ENCODE measurements at places on chromosomes 5 and 9. TPM values are rescaled to one million over a fixed set of nuclear protein-coding genes. Genes with fewer than 3 reads are reported as not detected.

SHISAL2B gene
- total RNA-seq, result not detected

GMCL2 gene
- not detected for total RNA-seq

CMYA5 gene
- total RNA-seq, result 0.27 TPM

ZNG1A gene
- total RNA-seq, result 22.0 TPM

SLC45A2 gene
- total RNA-seq, result not detected

CCL19 gene
- not detected for total RNA-seq

PCDHB14 gene
- 2.8 TPM for total RNA-seq

SPATA24 gene
- total RNA-seq, result 6.9 TPM

PCDHAC2 gene
- total RNA-seq, result not detected
